Cerebellum (tissue), 4 donors: ENCODE measurements at places on chromosomes 16 and 17.

DNA sequence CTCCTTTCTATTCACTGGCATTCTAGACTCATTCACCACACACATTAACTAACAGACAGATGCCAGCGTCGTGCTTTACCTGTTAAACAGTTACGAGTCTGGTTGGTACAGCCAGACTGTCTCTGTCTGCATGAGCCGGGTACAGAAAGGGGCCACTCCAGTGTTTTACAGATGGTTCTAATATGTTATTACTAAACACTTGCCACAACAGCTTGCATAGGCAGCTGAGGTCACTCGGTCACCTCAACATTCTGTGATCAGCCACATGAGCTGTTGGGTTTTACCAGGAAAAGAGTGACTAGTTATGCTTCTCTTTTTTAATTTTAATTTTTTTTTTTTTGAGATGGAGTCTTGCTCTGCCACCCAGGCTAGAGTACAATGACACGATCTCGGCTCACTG lies 25.2 kb downstream of the CD300A start:
- DNase-seq = no peak

DNA sequence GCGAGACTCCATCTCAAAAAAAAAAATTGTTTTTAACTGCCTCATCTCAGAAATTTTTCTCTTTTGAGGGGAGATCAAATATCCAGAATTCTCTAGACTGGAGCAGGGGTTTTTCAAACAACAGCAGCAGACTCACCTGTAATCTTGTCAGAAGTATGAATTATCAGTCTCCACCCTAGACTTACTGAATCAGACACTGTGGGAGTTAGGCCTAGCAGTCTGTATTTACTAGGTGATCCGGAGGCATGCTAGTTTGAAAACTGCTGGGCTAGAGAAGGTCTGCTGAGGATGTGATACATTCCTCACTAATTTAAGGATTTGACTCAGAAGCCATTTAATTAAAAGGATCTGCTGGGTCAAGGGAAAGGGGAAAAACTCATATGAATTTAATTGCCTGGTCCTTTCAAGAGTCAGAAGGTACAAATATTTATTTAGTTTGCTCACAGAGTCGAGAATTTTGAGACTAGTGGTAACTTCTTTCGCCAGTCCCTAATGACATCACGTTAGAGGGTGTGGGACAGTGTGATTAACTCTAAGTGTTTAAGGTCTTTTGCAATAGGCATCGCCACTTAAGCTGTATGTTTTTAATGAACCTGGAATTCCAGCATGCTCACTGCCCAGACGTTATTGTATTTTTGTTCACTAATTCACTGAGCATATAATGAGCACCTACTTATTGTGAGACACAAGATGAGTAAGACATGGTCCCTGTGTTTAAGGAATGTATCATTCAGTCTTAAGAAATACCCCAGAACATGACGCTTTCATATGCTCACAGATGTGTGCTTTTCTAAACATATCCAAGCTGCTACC lies 14.2 kb downstream of the ATP6V0A1 start:
- DNase-seq = no peak

GRCh38 chr16:58110571-58111301 lies 18.4 kb downstream of the CFAP20 start:
- DNase-seq = no peak

- DNase-seq = no peak
Measured at GRCh38 chr17:81380131-81380530, 15.1 kb upstream of the BAHCC1 start.

- DNase-seq = no peak
Measured at GRCh38 chr17:77160875-77161530, 20.2 kb downstream of the SEC14L1 start.

DNA sequence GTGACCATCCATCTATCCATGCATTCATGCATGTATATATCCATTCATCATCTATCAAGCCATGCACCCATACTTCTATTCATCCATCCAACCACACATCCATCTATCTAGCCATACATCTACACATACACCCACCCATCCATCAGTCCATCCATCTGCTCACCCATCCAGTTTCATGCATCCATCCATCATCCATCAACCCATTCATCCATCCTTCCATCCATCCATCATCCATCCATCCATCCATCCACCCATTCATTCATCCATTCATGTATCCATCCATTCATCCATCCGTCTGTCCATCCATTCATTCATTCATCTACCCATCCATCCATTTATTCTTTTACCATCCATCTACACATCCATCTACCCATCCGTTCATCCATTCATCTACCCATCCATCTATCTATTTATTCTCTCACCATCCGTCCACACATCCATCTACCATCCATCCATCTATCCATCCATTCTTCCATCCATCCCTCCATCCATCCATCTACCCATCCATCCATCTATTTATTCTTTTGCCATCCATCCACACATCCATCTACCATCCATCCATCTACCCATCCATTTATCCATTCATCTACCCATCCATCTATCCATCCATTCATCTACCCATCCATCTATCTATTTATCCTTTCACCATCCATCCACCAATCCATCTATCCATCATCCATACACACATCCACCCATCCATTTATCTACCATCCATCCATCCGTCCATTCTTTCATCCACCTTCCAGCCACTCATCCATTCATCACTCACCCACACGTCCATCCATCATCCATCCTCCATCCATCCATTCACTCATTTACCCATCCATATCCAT lies 3.2 kb downstream of the CCL17 start:
- no peak for DNase-seq

DNA sequence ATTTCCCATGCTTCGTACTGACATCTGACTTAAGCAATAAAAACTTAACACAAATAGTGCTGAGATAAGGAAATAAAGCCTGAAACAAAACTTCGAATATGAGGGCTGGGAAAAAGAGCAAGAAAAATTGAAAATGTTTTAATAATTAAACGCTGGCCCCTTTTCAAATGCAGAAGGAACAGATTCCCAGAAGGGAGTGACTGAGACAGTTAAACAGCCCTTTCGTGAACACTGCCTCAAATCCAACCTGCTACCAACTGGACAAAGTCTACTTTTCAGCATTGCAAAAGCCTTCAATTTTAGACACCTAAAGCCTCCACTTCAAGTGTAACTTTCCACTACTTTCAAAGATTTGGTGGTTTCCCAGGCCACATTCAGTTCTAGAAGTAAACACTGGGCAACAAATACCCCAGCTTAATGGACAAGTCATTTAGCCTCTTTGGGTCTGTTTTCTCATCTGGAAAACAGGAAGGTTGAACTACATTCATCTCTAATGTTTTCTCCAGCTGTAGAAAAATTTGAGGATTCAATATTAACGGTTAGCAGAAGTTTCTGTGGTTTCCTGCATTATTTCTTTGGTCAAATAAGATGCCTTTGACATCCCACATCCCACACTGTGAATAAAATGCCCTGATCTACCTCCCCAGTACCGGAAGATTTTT lies 11.8 kb downstream of the RFFL start:
- DNase-seq = no peak

- no peak for DNase-seq
Measured at GRCh38 chr16:59634004-59634579, 900.0 kb upstream of the GOT2 start.

DNA sequence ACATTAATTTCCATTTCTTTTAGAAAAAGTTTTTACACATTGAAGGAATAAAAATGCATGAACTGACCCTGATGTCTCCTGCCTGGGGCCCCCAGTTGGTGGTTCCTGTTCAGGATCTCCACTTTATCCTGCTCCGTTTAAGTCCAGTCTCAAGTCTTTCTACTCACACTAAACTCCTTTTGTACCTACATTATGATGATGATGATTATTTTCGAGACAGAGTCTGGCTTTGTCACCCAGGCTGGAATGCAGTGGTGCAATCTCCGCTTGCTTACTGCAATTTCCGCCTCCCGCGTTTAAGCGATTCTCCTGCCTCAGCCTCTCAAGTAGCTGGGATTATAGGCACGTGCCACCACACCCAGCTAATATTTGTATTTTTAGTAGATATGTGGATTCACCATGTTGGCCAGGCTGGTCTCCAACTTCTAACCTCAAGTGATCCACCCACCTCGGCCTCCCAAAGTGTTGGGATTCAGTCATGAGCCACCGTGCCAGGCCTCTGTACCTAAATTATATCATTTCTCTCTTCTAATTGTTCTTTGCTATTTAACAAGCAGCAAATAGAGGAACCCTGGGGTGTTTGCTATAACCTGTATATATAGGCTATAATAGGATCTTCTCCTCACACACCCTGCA lies 2.2 kb upstream of the FOXK2 start:
- no peak for DNase-seq

GRCh38 chr17:35901631-35902175 lies 21.5 kb upstream of the CCL5 start:
- DNase-seq = no peak

GRCh38 chr16:30183233-30184095 lies at the start of gene CORO1A:
TSS of gene CORO1A (plus strand) at chr16:30183602. CDS start at chr16:30185210, 1,608 bp downstream.
- DNase-seq = peak; percentile 94
